Hematopoietic multipotent progenitor cell treated with erythropoietin and hydrocortisone succinate and interleukin-3 and kit ligand, for 8 days (in vitro differentiated cells): ENCODE measurements at places on chromosomes 6 and 20.

- DNase-seq = no peak
Measured at GRCh38 chr20:25195962-25196785, 662 bp downstream of the ENTPD6 start.

DNA sequence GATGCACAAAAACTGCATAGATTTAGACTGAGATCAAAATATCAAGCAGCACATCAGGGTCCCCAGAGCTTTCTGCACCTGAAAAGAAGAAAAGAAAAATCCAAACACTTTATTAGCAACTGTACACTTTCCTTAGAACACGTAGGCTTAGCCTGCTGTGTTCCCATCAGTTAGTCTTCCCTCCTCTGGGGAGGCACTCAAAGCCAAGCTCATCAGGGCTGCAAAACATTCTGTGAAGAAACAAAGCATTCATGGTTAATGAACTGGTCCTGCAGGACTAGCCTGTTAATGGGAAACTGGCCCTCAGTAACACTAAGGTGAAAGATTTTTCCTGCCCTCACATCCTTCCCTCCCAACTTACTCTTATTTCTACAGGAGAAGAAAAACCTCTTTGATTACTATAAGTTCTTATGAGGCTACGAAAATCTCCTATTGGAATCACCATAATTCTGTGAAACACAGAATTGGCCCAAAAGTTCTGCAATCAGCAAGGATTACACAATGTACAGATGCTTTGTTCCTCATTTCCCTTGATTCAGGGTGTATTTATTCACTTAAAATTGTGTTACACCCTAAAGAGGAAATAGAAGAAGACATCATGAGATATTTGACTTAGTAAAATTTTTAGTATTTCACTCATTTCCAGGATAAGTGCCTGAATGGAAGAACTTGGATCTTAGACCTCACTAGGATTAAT, 901.0 kb upstream of the MAP3K7 start:
- no peak for DNase-seq

- DNase-seq = no peak
Measured at GRCh38 chr6:15232836-15233510, 12.9 kb upstream of the JARID2 start.

DNA sequence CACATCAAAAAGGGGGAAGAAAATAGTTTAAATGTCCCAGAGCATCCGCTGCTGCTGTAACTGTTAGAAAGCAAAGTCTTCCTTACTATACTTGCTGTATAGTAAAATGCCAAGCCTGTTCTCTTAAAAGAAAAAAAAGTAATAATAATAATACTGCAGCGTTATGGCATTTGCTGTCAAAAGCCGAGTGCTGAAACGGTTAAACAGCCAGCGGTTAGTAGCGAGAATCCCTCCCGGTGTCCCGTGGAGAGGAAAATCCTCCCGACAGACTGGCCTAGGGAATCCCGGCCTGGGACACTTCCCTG, 19.5 kb upstream of the NFATC2 start:
- no peak for DNase-seq

- DNase-seq = peak; percentile 21
Measured at GRCh38 chr6:46103441-46104115, 26.2 kb upstream of the ENPP4 start.

- peak; percentile 87 for DNase-seq
Measured at GRCh38 chr6:87756858-87757257, 54.8 kb upstream of the AKIRIN2 start.

GRCh38 chr6:144718431-144718830, 433.3 kb downstream of the UTRN start:
- no peak for DNase-seq

DNA sequence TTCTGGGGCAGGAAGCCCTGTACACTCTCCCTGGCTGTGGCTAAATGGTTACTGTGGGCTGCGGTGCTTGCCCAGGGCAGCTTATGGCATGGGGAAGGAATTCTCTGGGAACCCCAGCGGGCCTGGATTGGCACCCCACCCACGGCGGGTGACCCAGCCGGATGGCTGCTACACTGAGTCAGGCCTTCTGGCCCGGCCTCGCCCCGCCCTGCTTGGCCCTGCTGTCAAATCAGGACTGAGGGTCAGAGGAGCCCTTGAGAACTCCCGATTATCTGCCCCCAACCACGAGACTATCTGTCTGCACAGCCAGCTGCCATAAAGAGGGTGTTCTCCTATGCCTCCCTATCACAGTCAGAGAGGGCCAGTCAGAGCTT, 7.3 kb upstream of the ITPR3 start:
- DNase-seq = peak; percentile 53

GRCh38 chr6:109332748-109333147, 49.5 kb downstream of the CD164 start:
- DNase-seq = peak; percentile 32

DNA sequence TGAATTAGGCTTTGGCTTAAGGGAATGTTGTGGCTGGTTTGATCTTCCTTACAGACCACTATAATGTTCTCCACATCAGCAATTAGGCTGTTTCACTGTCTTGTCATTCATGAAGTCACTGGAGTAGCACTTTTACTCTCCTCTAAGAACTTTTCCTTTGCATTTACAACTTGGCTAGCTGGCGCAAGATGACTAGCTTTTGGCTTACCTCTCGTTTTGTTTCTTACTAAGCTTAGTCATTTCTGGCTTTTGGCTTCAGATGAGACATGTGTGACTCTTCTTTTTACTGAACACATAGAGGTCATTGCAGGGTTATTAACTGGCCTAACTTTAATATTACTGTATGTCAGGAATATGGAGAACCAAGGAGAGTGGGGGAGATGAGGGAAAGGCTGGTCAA, 143.2 kb downstream of the PTCHD4 start:
- DNase-seq = no peak

- DNase-seq = no peak
Measured at GRCh38 chr6:89368999-89369398, 16.5 kb upstream of the UBE2J1 start.

- no peak for DNase-seq
Measured at GRCh38 chr6:40764726-40765125, 177.6 kb upstream of the LRFN2 start.

DNA sequence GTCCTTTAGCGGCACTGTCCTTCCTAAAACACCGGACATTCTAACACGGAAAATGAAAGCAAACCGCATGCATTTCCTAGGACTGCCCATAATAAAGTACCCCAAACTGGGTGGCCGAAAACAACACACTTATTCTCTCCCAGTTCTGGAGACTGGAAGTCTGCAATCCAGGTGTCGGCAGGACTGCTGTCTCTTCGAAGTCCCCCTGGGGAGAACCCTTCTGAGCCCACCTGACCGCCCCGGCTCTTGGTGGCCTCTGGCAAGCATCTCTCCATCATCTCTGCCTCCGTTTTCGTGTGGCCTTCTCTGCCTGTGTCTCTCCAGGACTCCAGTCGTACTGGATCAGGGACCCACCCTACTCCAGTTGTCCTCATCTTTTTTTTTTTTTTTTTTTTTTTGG, 55.4 kb downstream of the SYNJ2 start:
- no peak for DNase-seq

GRCh38 chr20:63700199-63701050, 4.0 kb downstream of the TNFRSF6B start:
- DNase-seq = no peak

DNA sequence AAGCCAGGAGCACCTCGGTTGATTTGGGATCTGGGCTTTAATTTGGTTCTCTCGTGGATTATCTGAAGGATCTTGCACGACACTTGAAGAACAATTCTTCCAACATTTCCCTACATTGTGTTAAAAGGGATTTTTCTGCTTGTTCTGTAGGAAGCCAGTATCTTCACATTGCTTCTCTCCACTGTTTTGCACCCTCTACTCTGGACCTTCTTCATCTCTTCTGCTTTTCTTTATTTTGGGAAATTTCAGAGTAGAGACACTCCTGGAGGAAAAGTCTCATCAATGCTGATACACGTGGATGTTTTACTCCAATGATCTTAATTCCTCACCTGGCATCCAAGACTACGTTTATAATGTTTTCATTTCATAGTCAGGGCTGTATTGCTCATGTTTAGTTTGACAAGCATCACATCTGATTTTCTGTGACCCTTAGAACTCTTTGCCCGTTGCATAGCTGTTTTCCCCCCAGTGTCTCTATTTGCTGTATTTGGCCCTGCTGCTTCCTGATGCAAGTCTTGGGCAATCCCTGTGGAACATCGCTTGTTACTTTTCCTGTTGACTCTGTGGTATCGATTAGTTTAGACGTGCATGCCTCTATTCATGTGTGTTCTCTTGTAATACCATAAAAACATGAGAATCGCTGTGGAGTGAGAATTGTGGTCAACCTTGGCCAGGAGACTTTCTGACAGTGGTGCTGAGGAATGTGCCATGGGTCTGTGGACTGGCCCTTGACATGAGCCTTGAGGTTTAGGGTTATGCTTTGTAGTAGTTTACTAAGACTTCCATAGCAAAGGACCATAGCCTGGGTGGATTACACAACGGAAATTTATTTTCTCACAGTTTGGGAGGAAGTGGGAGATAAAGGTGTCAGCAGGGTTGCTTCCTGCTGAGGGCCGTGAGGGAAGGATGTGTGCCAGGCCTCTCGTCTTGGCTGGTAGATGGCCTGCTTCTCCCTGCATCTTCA, 12.5 kb downstream of the PLCB1 start:
- DNase-seq = no peak

- no peak for DNase-seq
Measured at GRCh38 chr6:168589275-168589674, 148.3 kb downstream of the SMOC2 start.

DNA sequence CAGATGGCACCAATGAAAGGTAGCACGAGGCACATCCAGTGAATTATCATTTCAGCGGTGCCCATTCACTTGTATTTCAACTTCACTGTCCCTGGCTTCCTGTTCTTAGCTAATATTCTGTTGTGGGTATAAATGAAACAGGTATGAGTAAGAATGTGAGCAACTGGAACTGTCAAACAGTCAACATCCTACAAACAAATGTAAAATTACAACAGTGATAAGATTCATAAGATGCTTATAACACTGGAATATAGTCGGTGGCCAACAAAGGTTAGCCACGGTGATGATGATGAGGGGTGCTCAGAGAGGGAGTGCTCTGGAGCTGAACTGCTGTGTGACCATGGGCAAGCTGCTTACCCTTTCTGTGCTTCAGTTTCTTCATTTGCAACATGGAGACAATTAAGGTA, 74.9 kb upstream of the TOX2 start:
- DNase-seq = no peak

DNA sequence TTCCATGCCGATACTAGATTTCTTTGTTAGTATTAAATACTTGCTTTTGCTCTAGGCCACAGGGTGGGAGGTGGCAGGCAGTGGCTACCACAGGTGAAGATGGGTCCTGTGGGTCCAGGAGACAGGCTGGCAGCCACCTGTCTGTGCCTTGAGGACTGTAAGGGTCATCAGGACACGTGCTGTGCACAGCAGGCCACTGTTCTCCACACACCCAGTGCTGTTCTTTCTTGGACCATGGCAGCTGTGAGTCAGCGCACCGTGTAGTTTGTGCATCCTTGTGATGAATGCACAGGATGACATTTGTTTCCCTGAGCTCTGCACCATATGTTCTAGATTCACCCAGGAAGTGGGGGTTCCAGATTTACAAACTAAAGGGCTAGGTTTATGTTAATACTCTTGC, 317.0 kb downstream of the ZFAND3 start:
- DNase-seq = no peak

- DNase-seq = peak; percentile 76
Measured at GRCh38 chr6:166490671-166491500, 95.6 kb downstream of the RAMACL start.

DNA sequence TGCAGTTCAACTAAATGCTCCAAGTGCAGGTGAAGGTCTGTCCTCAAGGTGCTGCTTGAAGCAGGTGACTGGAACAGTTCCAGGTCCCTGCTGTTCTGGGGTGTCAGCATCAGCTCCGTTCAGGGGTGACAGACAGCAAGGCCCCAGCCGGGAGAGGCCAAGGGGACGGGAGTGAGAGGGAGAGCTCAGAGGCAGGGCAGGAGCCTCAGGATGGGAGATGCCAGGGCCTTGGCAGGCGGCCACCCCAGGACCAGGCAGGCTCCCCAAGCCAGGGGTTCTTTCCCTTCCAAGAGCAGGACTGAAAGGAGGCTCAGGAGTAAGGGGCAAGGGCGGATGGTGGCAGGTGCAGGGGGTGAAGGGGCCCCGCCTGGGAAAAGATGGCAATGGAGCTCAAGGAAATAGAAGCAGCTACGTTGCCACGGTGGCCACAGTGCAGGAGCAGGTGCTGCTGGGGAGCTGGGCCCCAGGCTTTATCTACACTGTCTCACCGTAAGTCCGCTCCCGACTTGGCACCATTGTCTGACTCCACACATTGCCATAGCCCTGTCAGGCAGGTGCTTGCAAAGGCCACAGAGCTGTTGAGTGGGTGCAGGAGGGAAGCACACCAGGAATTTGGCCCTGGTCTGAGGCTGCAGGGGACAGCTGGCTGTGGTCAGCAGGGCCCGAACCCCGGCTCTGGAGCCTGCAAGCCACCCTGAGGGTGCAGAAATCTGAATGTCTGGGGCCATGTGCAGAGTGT, 43.1 kb downstream of the ERMARD start:
- DNase-seq = no peak

DNA sequence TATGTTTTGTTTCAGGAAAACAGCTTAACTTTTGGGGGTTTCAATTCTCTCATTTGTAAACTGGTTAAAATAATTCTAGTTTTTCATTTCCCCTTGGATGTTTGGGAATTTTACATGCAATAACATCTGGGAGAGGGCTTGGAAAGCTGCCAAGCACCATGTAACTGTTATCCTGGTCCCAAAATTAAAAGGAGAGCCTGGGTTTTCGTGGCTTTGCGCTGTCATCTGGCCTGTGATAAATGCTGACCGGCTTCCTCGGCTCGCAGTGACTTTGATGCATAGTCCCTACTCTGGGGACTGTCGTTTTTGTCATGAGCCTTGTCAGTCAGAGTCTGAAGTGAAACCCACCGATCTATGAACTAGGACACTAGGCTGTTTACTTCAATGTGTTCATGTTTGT, 12.2 kb downstream of the SLC35F1 start:
- DNase-seq = no peak

DNA sequence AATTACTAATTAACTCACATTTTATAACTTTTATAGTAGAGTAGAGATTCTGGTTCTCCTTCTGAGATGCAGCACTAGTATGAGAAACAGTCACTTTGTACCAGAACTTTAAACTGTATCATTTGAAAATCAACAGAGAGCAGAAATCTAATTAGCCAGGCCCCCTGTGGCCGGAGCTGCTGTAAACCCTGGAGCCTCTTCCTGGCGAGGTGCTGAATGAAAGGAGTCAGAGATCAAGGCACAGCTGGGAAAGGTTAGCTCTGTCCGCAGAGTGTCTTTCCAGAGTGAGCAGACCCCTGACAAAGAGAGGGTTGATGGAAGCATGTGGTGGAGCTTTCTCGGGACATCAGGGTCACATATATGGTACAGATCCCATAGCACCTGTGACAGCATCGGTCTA, 703.8 kb downstream of the RFPL4B start:
- no peak for DNase-seq
